ENCODE measurements at places on chromosomes 16 and 17.

- peak; percentile 92 for DNase-seq
Observed at GRCh38 chr17:57889892-57890856, 40.3 kb upstream of the MRPS23 start.

DNA sequence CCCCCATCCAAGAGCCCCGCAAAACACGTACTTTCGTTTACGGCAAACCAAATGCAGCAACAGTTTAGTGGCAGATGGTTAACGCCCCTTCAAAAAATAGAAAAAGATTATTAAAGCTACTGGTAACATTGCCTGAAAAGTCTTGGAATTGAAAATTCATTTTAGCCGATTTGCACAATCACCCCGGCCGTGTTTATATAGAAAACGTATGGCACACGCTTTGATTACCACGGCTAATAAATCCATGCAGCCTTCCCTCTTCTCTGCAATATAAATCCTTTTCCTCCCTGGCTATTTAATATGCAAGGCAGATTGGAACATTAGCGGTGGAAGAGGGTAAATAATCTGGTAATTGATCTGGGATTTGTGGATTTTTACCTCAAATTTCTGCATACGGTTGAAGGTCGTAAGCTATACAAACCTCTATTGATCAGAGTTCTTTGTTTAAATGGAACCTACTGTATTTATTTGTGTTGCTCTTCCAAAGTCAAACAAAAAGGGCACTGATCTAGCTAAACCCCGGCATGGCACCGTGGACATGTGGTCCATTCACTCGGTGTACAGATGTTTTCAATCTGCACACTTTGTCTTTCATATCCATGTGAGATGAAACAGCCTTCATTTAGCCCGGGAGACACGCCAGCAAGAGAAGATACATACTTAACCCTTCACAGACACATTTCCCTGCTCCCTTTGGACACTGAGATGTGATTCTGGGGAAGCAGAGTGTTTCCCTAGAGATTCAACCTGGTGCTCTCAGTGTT lies 238.1 kb upstream of the MAF start:
- DNase-seq = no peak

- DNase-seq = no peak
Observed at GRCh38 chr16:85288869-85289660, 176.8 kb upstream of the CIBAR2 start.

GRCh38 chr17:45018848-45019711 lies 32.4 kb downstream of the DCAKD start:
- DNase-seq = peak; percentile 46

DNA sequence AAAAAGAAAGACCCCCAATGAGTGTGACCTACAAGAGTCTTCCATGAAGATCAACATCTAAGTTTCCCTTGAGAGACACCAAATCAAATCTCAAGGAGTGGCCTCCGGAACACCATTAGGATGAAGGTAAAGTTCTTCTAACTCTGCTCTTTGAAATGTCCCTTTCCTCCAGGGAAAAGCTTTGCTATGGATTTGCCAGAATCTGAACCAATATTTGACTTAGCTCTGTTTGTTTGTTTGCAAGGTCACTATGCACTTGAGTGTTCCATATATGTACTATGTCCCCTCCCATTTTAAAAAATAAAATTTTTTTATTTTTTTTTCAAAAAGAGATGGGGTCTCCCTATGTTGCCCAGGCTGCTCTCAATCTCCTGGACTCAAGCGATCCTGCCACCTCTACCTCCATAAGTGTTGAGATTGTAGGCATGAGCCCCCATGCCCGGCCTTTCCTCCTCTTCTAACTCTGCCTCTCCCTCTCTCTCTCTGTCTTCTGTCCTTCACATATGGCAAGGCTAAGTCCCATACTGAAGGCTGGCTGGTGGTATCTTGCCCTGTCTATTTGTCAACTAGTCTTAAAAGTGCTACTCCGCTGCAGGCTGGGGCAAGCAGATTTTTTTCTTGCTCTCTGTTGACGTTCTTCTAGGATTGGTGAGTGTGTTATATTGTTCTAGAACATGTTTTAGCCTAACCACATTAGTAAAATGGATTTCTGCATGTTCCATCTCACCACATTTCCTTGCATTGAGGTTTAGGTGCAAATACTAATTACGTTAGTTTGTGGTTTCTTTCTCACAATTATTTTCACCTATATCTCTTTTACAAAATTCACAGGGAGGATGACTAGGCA lies 276.7 kb upstream of the DYNLRB2 start:
- no peak for DNase-seq

Measured in MCF 10A (cell line).